Urothelium cell line (cell line): ENCODE measurements at places on chromosomes 4 and X.

GRCh38 chr4:147960971-147961370 is 229.1 kb downstream of the ARHGAP10 start:
- no peak for DNase-seq

DNA sequence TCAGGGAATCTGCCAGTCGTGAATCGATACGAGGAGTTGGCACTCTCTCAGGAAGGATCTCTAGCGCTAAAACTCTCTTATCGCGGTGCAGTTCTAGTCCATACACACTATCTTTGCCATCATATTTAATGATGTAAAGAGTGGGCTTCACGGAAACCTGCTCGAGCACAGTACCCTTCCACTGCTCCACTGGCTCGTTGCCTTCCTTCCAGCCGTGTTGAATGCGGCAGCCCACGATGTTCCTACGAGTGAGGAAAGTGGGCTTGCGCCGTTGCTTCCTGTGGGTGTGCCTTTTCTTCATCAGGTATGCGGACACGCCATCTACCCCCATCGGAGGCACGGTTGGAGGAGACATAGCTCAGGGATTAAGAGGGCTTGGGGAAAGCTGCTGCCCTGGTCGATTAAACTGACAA is 661 bp downstream of the SPIN4 start:
- DNase-seq = peak; percentile 26

GRCh38 chr4:180675359-180675650 is 1567.9 kb upstream of the TENM3 start:
- DNase-seq = no peak

- DNase-seq = no peak
These were observed 50.2 kb upstream of the PGRMC2 start for GRCh38 chr4:128337863-128338262.

- DNase-seq = no peak
These were observed 34.0 kb downstream of the EMCN start for GRCh38 chr4:100483796-100484195.

GRCh38 chr4:16659694-16660093 is 238.8 kb downstream of the LDB2 start:
- DNase-seq = no peak

- no peak for DNase-seq
These were observed 37.8 kb downstream of the CYTL1 start for GRCh38 chr4:4981427-4981826.

GRCh38 chr4:183098019-183098722 is 886 bp upstream of the WWC2 start:
- peak; percentile 55 for DNase-seq

DNA sequence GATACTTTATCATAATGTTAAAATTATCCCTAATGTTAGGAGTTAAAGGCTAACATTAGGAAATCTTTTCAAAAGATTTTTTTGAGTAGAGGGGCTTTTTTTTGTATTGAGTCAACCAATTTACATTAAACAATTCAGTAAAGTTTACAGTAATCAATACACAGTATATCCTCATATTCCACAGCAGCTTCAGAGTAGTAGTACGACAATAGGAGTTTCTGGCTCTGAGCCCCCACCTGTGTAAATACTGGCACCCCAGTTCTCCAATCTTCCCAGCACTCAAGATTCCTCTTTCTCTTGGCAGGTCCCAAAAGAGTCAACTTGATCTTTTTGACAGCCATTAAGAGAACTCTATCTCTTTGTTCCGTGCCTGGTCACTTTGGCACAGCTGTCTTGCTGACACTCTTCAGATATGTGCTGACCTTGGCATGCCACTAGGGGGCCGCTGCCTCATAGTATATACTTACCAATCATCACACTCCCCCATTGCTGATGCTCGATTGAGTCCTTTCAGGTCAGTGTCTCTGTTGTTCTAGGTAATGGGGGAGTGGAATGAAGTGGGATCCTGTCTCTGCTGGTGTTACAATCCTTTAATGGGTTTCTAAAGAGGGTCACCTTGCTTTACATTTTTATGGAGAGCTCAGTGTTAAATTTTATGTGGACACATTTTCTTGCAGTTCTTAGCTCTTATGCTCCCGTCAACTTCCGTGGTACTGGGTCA is 19.5 kb upstream of the CCNI start:
- peak; percentile 66 for DNase-seq

DNA sequence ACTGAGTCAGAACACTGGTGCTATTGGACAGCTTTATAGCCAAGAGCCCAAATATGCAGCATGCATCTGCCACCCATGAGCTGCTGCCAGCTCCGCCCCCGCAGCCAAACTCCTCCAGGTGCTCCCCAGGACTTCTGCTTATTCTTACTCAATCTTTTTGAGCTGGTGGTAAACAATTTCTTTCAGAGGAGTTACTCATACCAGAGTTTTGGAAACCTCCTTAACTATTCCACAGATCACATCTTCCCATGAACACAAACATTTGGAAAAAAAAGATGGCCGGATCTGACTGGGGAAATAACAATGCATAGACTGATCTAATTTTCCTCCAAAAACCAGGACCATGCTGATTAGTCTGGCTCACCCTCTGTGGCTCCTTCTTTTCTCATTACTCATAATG is 399.9 kb downstream of the GPM6A start:
- no peak for DNase-seq

DNA sequence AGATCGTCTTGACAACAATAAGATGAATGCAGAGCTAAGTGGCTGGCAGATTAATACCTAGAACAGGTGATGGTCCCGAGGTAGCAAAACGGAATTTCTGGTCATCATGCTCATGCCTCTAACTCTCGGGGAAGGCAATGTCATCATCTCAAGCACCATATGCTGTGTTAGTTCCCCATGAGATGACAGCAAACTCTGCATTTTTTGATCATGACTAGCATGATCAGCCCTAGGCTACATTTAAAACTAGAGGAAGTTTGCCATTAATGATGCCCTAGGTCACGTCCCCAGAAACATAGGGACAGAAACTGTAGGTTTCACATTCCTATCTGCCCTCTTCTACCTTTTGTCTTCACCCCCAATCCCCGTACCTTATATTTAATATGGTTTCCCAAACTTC is 11.6 kb downstream of the LPAR4 start:
- DNase-seq = no peak

DNA sequence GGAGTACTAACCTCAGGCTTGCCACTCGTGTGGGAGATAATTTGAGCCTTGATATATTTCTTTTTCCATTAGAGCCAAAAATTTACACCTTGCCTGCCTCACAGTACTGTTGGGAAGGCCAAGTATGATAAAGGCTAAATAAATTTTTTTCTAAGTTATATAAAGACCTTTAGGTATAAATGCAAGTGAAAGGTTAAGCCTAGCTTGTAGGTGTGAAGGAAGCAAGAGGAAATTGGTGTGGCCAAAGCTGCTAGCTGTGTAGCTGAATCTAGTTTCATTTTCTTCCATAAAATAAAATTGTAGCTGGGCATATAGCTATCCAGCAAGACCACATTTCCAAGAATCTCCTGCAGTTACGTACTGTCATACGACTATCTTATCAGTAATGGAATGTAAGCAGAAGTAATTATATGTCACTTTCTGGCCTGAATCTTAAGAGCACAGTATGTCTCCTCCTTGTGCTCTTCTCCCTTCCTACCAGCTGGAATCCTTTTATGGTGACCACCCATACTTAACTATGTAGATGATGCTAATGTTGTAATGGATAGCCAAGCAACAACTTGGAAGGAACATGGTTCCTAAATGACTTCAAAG is 14.3 kb upstream of the GABRE start:
- no peak for DNase-seq

GRCh38 chr4:171602638-171603355 is 210.4 kb upstream of the GALNTL6 start:
- no peak for DNase-seq

DNA sequence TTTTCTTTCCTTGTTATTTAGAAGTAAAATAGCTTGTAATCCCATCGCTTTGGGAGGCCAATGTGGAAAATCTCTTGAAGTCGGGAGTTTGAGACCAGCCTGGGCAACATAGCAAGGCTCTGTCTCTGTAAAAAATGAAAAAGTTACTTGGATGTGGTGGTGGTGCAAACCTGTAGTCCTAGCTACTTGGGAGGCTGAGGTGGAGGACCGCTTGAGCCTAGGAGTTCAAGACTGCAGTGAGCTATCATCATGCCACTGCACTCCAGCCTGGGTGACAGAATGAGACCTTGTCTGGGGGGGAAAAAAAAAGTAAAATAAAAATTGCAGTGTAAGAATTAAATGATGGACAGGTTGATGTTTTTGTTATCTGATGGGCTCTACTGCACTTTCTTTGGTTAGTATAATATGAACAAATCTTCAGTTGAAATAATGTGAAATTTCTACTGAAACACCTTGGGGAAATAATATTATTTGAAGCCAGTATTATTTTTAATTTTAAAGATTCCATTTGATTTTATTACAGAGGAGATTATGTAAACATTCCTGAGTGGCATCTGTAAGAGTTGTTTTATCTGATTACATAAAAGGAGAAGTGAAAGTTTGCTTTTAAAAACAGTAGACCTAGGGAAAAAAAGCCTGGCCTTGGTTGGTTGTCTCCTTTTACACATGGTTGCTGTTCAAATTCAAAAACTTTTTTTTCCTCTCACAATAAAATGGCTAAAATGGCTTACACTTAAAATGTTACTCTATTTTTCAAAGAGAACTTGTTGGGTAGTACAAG is 10.5 kb upstream of the NDUFC1 start:
- DNase-seq = no peak

DNA sequence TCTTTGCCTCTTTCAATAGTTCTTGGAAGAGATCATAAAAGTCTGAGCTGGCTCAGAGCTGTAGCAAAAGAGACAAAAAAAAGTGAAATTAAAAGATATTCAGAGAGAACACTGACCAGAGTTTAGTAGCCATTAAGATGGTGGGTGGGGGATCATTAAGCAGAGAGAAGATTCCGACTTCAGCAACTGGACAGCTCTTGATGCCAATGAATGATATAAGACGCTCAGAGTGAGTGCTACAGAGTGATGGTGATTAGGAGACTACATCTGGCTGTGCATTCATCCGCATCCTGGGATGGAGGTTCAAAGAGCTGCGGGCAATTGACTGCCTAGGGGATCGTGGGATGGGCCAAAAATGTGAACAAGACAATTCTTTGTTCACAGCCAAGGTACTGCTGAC is 178.5 kb downstream of the PACRGL start:
- DNase-seq = no peak

- DNase-seq = no peak
These were observed 39.0 kb upstream of the PROM1 start for GRCh38 chr4:16122784-16123183.

DNA sequence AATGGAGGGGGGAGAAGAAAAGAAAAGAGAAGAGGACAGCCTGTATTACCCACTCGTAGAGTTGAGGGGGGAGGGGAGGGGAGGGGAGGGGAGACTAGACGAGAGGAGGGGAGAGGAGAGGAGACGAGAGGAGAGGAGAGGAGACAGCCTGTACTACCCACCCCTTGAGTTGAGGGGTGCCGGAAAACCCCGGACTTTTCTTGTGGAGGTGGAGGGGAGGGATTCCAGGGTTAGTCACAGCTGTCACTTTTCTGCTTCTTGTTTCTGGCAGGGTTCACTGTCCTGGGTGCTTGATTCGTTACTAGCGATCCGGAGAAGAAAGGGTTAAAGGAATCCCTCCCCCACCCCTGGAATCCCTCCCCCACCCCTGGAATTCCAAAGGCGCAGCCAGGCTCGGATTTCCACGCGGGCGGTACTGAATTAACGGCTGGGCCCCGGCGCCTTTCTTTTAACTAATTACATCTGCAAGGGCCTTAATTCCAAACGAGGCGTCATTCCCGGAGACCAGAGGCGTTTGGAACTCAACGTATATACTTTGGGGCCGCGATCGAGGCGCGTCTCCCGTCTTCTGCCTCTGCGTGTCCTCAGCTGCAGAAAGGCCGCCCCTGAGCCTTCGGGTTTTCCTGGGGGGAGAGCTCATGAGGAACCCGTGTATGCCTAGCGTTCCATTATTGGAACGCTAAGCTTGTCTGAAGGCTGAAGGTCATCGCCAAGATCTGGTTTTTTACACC is 20.1 kb upstream of the CSF2RA start:
- no peak for DNase-seq

- no peak for DNase-seq
These were observed 38.9 kb upstream of the TMPRSS11D start for GRCh38 chr4:67922697-67923096.

- no peak for DNase-seq
These were observed 905.1 kb upstream of the SLIT2 start for GRCh38 chr4:19346636-19347035.

- no peak for DNase-seq
These were observed 60.9 kb upstream of the PACRGL start for GRCh38 chr4:20639346-20639745.

DNA sequence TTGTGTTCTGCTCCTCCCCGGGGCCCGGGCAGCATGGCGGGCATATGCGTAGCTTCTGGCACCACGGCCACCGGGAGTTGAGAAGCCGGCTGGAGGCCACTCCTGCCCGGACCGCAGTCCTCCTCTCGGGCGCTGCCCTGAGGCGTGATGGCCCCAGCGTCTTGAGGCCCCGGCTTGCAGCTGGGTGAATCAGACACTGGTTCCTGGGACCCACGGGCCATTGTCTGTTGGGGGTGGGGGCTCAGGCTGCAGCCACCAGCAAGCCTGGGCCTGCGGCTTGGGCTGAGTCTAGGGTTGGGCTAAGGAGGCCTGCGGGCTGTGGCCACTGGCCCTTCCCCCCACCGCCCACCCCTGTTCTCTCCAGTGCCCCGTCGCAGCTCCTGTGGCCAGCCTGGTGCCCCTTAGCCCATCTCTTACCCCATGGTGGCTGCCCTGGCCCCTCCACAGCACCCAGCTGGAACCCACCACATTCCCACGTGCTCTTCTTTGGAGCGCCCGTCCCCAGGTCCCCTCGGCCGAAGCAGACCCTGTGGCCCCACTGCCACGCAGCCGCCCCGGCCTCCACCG is 6.7 kb upstream of the UVSSA start:
- no peak for DNase-seq

DNA sequence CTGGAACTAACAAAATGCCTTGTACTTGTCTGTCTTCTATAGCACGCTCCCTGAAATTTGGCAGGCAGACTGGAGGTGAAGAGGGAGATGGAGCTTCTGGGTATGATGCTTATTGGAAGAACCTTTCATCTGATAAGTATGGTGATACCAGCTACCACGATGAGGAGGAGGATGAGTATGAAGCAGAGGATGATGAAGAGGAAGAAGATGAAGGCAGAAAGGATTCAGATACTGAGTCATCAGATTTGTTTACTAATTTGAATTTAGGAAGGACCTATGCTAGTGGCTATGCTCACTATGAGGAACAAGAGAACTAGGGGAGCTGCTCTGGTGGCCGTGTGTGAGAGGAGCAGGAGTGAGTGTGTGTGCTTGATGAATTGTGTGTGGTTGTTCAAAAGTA is 13.0 kb downstream of the ZNF330 start:
- DNase-seq = no peak

- DNase-seq = peak; percentile 20
These were observed 43.0 kb downstream of the ENPEP start for GRCh38 chr4:110518889-110519490.

DNA sequence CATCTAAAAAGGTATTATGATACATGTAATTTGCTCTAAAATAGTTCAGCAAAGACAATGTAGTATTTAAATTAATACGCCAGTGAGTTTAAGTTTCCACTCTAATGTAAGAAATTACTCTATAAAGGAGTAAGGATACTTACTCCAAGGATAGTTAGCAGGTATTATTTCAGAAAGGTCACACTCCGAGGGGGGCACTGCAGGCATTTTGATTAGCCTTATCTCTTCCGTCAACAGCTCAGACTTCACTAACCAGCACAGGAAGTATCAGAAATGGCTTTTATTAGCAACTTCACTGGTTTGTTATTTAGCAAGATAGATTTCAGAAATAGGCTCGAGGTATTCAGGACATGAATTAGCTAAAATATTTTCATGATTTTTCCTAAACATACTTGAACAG is 127.0 kb downstream of the COX18 start:
- DNase-seq = no peak
